ENCODE measurements at places on chromosomes 12 and 14.

DNA sequence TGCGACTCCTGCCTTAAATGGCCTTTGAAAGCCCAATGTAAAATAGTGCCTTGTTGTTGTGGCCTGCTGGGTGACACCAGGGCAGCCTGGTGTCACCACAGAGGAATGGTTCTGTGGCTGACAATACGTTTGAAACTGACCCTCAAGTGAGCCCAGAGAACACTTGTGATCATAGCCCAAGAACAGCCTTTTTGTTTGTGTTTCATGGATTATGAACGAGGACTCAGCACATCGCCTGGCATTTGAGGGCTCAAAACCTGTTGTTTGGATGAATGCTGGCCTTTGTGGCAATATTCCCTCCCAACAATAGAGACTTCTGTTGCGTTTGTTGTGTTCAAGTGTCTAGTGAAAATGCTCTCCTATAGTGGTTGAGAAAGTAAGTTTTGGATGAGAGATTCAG is 48.5 kb downstream of the TSPAN9 start:
- no peak for DNase-seq

DNA sequence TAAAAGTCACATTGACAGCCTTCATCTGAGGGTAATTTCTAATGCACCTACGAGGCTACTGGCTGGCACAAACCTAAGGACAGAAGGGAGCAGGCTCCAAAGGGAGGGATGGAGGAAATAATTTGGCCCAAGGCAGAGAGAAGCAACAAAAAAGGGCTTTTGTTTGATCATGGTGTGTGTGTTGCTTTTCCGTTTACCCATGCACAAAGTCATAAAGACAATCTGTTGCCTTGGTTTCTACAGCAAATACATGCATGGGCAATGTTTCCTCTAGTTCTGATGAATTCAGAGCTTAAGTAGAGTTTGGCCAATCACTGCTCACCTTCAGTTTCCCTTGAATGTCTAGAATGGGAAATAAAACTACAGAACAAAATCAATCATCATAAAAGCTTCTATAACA is 262.5 kb upstream of the CAND1 start:
- no peak for DNase-seq

GRCh38 chr12:130661486-130662255 is 54.4 kb downstream of the RIMBP2 start:
- DNase-seq, result no peak

- DNase-seq, result no peak
Measured at GRCh38 chr12:304805-305204, 42.2 kb upstream of the SLC6A13 start.

- DNase-seq, result no peak
Measured at GRCh38 chr12:132578826-132579225, 31.6 kb downstream of the LRCOL1 start.

DNA sequence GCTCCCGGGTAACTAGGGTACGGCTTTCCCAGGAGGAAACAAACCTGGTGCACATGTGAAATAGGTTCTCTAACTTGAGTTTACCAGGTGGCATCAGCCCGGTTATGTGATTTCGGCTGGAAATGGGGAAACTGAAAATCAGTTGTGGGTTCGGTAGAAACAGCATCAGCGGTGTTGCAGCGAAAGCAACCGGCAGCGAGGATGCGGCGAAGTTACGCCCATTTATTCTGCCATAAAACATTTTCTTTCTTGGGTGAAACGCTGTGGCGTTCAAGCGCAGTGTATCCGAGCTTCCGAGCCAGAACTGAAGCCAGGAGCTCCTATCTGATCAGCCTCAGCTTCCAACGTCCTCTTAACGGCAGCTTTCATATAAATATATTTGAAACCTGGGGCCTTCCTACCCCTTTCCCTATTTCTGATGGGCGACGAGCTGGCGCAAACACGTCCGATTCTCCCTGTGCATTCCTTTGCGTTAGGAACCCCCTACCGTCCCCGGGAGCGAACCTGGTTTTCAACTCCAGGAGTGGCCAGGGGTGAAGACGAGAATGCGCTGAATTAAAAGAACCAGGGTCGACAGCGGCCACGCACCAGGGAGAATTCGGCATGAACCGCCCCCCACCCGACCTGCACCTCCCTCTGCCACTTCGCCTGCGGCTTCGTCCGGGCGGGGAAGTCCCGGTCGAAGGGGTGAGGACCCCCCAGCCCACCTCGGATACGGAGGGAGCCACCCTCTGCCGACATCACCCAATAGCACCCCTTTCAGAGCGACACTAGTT is 1.6 kb downstream of the DPF3 start:
- DNase-seq, result peak; percentile 16

DNA sequence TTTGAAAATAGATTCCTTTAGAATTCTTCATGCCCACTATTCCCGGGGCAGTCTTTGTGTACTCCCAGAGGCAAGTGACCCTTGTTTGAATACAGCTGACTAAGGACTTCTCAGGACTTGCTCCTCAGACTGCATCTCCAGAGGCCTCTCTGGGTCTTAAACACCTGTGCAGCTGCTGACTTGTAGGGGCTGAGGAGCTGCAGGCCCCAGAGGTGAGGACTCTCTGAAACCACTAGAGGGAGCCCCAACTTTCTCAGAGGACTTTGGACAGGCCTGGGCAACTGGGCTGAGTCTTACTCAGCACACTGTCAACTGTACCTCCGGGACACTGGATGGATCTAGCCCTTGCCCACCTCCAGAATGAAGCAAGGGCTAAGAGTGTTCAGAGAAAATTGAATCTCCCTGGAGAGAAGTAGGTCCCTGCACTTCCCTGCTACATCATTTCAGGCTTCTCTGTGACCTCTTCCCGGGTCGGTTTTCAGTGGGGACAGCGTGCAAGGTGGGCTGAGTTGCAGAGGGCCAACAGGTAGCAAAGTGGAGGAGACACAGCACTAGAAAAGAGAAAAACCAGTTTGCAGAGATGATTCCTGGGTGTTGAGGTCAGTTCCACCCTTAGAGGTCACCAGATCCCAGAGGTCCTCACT is 164.6 kb downstream of the TMEM117 start:
- peak; percentile 44 for DNase-seq

DNA sequence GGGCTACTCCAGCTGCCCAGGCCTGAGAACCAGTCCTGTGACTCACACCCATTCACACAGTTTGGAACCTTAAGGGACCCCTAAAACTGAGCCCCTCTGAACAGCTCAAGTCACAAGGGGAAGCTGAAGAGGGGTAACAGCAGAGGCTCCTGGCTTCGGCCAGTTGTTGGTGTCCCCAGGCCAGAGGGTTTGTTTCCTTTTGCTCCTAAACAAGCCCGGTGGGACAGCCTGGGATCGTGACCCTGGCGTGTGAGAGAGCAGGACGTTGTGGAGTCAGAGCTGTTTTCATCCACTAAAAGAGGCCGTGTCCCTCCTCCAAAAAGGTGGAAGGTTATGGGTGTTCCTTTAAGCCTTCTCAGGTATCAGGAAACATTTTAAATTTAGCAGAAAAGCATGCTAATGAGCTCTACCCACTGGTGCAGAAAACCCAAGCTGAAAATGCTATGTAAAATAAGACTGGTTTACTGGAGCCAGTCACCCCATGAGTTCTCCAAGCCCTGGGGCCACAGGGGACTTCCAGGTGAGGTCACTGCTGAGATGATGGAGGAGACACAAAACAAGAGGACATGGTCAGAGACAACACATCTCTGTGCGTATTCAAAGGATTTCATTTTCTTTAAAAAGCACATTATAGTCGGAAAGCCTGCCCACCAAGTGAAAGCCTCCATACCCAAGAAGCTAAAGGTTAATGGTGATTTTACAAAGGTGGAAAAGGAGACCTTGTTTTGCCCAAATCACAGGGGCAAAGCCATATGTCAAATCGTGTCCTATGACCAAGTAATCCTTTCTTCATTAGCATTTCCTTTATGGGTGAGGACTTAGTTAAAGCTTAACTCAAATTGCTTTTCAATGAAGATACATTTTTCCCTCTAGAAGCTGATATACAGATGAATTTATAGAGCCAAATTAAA is 14.1 kb downstream of the PRKAB1 start:
- DNase-seq, result no peak

GRCh38 chr12:58321414-58321813 is 380.0 kb downstream of the ATP23 start:
- DNase-seq, result no peak

DNA sequence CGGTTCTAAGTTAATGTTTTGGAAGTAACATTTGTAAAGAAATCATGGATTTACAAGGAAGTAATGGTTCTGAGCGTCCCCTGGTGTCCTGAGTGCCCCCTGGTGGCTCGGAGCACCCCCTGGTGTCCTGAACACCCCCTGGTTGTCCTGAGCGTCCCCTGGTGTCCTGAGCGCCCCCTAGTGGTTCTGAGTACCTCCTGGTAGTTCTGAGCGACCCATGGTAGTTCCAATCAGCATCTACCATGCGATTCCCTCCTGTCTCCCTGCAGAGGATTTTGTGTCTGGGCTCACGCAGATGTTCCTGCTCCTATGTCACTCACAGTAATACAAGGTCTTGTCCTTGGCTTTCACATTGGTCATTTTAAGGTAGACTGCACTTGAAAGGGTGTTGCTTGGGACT is 1352.9 kb downstream of the TMEM121 start:
- DNase-seq, result peak; percentile 75

- no peak for DNase-seq
Measured at GRCh38 chr14:81172353-81172752, 48.4 kb downstream of the GTF2A1 start.

DNA sequence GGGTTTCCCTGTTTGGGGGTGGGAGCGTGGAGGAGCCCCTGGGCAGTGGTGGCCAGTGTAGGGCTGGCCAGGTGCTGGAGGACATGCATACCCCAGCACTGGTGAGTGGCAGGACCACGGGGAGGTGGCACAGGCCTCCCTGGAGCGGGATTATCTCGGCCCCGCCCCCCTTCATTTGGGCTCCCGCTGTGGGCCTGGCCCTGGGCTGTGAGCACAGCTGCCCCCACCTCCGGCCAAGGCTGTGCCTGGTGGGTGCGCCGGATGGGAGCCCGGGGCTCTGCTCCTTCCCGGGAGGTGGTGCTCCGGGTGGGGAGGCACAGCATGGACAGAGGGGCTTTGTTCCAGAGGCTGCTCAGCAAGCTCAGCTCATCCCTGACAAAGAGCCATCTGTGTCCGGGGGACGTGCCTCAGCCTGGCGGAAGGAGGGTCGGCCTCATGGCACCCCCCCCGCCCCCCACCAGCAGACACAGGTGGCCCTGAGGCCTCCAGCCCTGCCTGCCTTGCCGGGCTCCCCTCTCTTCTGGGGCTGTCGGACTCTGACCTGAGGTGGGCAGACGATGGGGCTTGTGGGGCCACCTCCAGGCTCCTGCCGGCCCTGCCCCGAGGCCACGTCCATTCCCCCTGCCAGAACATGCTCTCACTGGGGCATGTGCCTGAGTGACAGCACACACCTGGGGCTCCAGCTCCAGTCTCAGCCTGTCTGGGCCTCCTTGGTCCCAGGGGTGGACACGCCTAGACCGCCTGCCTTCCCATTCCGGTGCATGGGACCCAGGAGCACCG is 8.4 kb downstream of the TEDC1 start:
- no peak for DNase-seq

GRCh38 chr12:72110937-72111650 is 161.1 kb upstream of the TRHDE start:
- DNase-seq, result no peak

- peak; percentile 93 for DNase-seq
Measured at GRCh38 chr12:65169320-65170208, at the start of gene LEMD3. TSS of gene LEMD3 (plus strand) at chr12:65169583. CDS start at chr12:65169597, 14 bp downstream.

GRCh38 chr12:13099066-13099843 is 4.2 kb downstream of the GSG1 start:
- DNase-seq, result no peak

GRCh38 chr12:53560351-53560750 is 53.1 kb upstream of the NPFF start:
- no peak for DNase-seq
